ENCODE measurements at places on chromosomes 11 and 22.

GRCh38 chr22:37672206-37672919 is 3.1 kb upstream of the LGALS1 start:
- DNase-seq, result no peak

- DNase-seq, result no peak
Measured at GRCh38 chr11:1055990-1056771, 18.5 kb upstream of the MUC2 start.

DNA sequence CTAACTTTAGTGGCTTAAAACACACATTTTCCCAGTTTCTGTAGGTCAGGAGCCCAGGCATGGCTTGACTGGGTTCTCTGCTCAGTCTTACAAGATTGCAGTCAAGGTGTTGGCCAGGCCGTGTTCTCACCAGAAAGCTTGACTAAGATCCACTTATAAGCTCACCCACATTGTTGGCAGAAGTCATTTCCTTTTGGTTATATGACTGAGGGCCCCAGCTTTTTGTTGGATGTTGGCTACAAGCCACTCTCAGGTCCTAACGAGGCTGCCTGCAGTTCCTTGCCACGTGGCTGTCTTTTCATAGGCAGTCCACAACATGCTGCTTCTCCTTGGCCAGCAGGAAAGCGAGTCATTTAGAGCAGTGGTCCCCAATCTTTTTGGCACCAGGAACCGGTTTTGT is 79.3 kb upstream of the CRTAM start:
- no peak for DNase-seq

GRCh38 chr22:30876915-30877553 is 91.5 kb downstream of the MORC2 start:
- DNase-seq, result no peak
